Stimulated activated CD4-positive, alpha-beta T cell treated with anti-CD3 and anti-CD28 coated beads, Interleukin-15, amount 100 ng/mL, for 1 hour (primary cell): ENCODE measurements at places on chromosomes 2 and 18.

- no peak for DNase-seq
Measured at GRCh38 chr18:28086670-28087552, 90.0 kb downstream of the CDH2 start.

GRCh38 chr18:47174545-47175116, 1.5 kb downstream of the IER3IP1 start:
- no peak for DNase-seq

GRCh38 chr18:13534631-13535030, 191.7 kb downstream of the FAM210A start:
- no peak for DNase-seq

- peak; percentile 54 for DNase-seq
Measured at GRCh38 chr18:54828281-54828881, at the start of gene RAB27B. Gene RAB27B, plus strand, starts transcription at chr18:54828477. Its CDS starts 49,109 bp downstream, at chr18:54877586.

DNA sequence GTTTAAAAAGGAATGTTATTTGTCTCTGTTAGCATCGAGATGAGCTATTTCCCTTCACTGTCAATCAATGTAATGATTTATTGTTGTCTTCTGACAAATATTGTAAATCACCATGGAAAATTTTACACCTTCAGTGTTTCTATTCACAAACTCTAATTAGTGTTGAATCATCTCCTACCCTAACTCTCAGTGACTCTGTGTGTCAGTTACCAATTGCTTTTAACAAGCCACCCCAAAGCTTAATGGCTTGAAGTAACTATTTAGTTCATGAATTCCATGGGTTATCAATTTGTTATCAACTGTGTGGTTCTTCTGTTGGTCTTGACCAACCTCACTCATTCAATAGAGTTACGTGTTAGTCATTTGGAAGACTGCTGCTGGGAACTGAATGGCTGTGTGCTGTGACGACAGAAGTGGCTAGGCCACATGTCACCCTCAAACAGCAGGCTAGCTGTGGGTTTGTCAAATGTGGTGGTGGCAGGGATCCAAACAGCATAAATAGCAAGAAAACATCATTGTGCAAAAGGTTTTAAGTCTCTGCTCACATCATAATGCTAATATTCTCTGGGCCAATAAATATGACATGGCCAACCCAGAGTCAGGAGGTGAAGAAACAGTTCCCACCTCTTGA, 910.8 kb upstream of the CDH2 start:
- DNase-seq, result no peak

GRCh38 chr2:61995515-61995914, 90.0 kb downstream of the COMMD1 start:
- DNase-seq, result no peak

- DNase-seq, result no peak
Measured at GRCh38 chr2:42425697-42426096, 64.7 kb upstream of the COX7A2L start.

GRCh38 chr2:187194049-187194448, 254.0 kb downstream of the CALCRL start:
- DNase-seq, result no peak

- no peak for DNase-seq
Measured at GRCh38 chr2:64722291-64723044, 68.8 kb upstream of the SERTAD2 start.

GRCh38 chr2:32264422-32265105, at the start of gene NLRC4:
Gene NLRC4, minus strand, starts transcription at chr2:32264886. Its CDS starts 8,111 bp downstream, at chr2:32256775.
- no peak for DNase-seq

GRCh38 chr2:55931281-55931680, 7.7 kb upstream of the EFEMP1 start:
- DNase-seq, result no peak

DNA sequence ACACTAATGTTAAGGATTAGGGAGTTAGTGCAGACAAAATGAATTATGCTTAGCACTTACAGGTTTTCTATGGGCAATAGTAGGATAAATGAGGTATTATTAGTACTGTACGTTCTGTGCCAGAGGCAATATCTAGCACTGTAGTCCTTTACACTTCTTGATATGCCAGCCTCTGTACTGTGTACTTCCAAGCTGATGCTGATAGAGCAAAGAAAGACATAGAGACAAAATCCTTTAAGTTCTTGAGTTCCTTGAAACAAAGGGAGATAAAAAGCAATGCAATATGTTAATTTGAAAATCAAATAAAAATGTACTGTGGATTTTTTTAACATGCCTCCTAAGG, 1234.0 kb upstream of the NXPH2 start:
- DNase-seq, result no peak

GRCh38 chr2:3142961-3143571, 234.6 kb downstream of the EIPR1 start:
- DNase-seq, result no peak

- peak; percentile 29 for DNase-seq
Measured at GRCh38 chr2:181677912-181678586, 2.3 kb downstream of the NEUROD1 start.

GRCh38 chr2:222424729-222425671, 657 bp downstream of the SGPP2 start:
- DNase-seq, result peak; percentile 9

- no peak for DNase-seq
Measured at GRCh38 chr2:232437195-232437571, 18.8 kb upstream of the ALPI start.

DNA sequence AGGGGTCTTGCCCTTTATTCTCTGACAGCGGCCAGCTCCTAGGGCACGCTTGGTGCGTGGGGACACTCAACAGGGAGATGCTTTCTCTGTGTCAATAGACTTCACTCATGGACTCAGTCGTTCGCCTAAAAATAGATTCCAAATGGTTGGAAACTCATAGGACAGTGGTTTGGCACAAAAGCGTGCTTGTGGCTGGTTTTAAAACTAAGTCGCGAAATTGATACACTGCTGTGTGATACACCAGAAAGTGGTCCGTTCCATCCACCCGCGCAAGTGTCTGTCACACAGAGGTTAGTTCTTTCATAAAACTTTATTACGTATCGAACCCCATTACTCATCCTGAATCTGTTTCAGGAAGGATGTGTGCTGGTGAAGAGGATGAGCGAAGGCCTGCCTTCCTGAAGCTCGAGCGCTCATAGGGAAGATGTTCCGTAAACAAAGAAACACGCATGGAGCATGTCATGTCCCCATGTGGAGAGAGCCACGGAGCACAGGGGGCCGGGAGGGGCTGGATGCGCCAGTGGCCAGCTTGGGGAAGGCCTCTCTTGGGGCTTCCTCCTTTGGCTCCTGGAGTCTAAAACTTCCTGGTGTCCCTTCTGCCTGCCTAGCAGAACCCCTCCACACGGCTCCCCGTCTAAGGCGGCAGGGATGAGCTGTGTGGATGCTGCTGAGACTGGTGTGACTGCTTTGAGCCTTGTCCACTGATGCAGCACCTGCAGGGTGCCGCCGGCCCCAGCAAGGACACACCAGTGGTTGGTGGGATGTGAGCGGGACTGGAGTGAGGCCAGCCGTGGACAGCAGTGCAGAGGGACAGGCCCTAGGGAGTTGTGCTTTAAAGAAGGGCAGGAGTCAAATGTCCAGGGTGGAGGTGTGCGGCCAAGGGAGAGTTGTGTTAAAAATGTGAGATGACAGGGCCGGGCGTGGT, 207.2 kb downstream of the GBX2 start:
- DNase-seq, result no peak

DNA sequence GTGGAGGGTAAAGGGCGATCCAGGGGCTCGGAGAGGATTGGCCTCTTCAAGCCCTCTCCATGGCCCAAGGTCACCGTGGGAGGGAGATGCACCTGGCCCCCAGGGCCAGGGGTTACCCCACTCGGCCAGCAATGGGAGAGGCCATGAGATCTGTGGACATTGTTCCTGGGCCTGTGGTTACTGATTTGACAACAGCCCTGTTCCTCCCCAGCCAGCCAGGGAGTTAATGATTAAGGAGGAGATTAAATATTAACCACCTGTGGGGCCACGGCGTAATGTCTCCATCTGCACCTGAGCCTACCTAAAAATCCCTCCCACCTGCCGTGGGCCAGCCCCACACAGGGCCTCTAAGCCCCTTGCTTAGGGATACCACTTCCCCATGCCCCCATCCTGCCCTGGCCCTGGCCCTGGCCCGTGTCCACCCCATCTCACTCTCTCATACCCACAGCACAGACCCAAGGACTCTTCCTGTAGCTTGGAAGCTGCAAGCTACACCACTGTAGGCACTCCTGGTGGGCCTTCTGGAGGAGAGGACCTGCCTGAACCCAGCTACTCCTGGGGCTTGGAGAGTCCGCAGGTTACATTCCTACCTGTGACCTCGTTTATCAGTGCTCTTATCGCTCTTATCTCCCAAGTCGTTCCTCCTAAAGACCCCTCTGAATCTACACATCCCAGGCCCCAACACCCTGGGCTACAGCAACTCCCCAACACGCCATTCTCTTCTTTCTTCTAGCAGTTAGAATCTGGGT, 32.1 kb downstream of the ZFP36L2 start:
- DNase-seq, result no peak

- DNase-seq, result peak; percentile 92
Measured at GRCh38 chr2:96157649-96158553, 12.7 kb upstream of the DUSP2 start.

- DNase-seq, result no peak
Measured at GRCh38 chr2:20351555-20352229, 1.0 kb upstream of the PUM2 start.

- DNase-seq, result no peak
Measured at GRCh38 chr2:88003074-88003755, 13.1 kb downstream of the RNU2-63P start.

GRCh38 chr2:7963787-7964186, 718.1 kb upstream of the ID2 start:
- no peak for DNase-seq

GRCh38 chr2:192162392-192163042, 32.2 kb downstream of the TMEFF2 start:
- DNase-seq, result peak; percentile 3

DNA sequence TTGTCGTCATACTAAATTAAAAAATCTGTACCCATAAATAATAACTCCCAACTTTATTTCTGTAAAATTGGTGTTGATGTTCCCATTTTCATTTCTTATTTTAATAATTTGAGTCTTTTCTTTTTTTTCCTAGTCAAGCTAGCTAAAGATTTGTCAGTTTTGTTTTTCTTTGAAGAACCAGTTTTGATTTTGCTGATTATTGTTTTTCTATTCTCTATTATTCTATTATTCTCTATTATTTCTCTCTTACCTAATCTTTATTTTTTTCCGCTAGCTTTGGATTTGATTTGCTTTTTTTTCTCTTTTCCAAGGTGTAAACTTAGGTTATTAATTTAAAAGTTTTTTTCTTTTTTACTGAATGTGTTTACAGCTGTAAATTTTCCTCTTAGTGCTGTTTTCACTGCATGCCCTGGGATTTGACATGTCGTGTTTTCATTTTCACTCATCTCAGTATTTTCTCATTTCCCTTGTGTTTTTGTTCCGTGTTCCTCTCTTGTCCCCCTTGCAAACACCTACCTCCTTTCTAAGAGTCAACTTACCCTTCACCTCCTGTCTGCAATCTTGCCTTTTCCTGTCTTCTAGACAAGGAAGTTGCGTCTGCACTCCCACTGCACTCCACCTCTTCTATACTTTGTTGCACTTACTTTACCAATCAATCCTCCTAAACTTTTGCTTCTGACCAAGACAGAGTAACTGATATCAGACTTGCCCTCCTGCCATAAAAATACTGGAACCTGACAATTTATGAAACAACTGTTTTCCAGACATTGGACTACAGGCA, 18.8 kb downstream of the PSMG2 start:
- DNase-seq, result no peak

GRCh38 chr2:216693414-216694080, 1.8 kb downstream of the IGFBP5 start:
- DNase-seq, result no peak

DNA sequence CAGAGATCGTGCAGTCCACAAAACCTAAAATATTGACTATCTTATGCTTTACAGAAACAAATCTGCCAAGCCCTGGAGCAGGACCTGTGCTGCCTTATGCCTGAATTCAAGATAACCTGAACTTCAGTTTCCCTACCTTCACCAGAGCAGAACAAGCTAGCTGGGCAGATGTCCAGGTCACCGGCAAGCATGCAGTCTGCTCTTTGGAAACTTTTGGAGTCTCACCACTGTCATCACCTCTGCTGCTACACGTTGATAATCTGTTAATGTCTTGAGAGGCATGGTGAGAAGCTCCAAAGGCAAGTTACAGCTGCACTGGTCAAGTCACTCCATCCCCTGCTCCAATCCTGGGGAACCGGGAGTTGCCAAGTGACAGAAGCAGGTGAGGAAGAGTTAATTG, 354.2 kb downstream of the RBM43 start:
- no peak for DNase-seq

GRCh38 chr2:219155054-219155644, 5.5 kb downstream of the NHEJ1 start:
- no peak for DNase-seq

DNA sequence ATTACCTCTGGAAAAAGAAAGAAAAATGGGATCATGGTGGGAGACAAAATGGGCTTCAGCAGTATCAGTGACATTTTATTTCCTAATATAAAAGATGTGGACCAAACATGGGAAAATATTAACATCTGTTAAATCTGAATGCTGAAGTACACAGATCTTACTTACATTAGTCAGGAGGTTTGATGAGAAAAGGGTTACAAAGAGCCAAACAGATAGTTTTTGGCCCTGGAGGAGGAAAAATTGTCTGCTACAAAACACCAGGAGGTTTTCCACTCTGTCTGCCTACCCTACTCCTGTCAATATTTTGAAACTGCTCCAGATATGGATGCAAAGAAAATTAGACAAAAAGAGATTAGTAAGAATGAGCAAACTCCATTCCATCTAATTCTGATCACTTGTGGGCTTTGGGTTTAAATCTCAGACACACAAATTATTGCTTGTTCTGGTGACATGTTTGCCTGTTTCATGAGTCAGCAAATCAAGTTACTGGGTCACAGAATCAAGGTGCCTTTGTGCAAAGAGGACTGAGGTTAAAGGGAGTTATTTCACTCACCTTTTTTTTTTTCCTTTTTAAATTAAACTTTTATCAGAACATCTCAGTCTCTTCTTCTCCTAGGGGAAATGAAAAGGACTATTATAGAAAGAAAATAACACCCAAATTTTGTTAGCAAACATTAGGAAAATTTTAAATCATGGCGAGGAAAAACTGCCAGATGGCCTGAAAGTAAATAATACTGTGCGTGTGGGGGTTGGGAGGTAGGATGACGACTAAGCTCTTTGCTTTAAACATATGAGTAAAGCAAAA, 87.0 kb upstream of the SPATS2L start:
- DNase-seq, result no peak

GRCh38 chr18:42548493-42548892, 567.0 kb downstream of the RIT2 start:
- DNase-seq, result no peak

- DNase-seq, result no peak
Measured at GRCh38 chr2:216202626-216203250, 93.6 kb downstream of the XRCC5 start.

DNA sequence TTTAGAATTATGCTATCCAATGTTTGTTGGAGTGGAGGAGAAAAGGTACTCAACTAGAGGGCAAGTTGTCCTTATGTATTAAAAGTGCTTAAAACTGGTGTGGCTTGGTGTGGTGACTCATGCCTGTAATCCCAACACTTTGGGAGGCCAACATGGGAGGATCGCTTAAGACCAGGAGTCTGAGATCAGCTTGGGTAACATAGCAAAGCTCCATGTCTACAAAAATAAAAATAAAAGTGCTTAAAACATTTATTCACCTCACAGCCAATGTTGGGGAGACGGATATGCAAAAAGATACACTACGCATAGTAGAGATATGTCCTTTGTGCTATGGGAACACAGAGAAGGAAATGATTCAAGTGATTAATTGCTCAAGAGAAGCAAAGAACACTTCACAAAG, 19.3 kb upstream of the TNFAIP6 start:
- DNase-seq, result no peak
